ENCODE measurements at places on chromosomes 6 and 20.
A peak's percentile ranks its signal among the peaks of the same experiment; 100 is the strongest.

DNA sequence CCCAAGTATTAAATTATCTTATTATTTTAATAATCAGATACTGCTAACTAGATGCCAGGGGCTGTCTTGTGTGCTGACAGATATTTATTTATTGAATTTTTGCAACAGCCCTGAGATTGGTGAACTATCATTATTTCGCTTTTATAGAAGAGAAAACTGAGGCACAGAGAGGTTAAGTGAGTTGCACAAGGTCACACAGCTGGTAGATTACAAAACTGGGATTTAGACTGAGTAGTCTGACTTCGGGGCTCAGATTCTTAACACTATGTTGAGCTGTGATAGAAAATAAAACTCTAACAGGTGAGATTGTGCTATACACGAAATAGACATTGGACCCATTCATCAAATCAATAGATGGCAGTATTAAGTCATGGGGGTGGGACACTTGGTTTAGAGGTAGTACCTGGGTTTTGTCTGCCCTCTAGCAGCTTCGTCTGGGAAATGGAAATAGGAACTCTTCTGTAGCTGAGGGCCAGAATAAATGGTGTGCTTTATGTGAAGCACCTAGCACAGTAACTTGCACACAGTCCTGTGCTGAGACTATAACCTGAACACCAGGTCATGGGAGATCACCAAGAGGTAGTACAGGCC lies 113.4 kb downstream of the B3GAT2 start:
- H3K27me3 ChIP-seq, result no peaks in the 10 kb centered on the region
- H3K4me1 ChIP-seq, result peaks cover 5% of the 10 kb centered on the region
- H3K4me3 ChIP-seq, result no peak overlapping the region
- no peak for DNase-seq

DNA sequence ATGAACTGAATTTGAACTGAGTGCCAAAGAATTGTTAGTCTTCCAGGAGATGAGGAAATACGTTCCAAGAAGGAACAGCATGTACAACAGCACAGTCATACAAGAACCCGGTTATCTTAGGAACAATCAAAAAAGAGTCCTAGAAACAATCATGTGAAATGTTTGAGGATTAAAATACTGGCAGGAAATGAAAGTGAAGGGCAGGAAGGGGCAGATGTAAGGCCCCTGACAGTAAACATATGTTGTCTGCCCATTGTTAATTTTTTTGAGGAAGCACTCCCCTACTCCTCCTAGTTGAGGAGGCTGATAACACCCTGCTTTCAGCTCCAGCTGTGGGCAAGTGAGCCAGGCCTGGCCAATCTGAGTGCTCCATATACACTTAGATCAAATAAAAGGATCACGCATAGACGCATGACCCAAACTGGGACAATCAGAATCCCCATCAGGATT lies 220.9 kb downstream of the HACE1 start:
- DNase-seq, result no peak
- no peak overlapping the region for H3K4me3 ChIP-seq
- H3K36me3 ChIP-seq, result no peaks in the 10 kb centered on the region
- H3K4me1 ChIP-seq, result peaks cover 2% of the 10 kb centered on the region
- H3K27ac ChIP-seq, result no peak overlapping the region
- H3K27me3 ChIP-seq, result peaks cover 3% of the 10 kb centered on the region

GRCh38 chr6:133254552-133255228 lies 13.5 kb downstream of the EYA4 start:
- H3K4me3 ChIP-seq, result no peak overlapping the region
- no peaks in the 10 kb centered on the region for H3K4me1 ChIP-seq
- peaks cover 8% of the 10 kb centered on the region for H3K27me3 ChIP-seq

GRCh38 chr6:90764001-90764400 lies 177.1 kb upstream of the MAP3K7 start:
- H3K27me3 ChIP-seq, result peaks cover 3% of the 10 kb centered on the region
- no peaks in the 10 kb centered on the region for H3K36me3 ChIP-seq
- no peak overlapping the region for H3K4me3 ChIP-seq
- no peaks in the 10 kb centered on the region for H3K4me1 ChIP-seq
- H3K27ac ChIP-seq, result no peak overlapping the region

DNA sequence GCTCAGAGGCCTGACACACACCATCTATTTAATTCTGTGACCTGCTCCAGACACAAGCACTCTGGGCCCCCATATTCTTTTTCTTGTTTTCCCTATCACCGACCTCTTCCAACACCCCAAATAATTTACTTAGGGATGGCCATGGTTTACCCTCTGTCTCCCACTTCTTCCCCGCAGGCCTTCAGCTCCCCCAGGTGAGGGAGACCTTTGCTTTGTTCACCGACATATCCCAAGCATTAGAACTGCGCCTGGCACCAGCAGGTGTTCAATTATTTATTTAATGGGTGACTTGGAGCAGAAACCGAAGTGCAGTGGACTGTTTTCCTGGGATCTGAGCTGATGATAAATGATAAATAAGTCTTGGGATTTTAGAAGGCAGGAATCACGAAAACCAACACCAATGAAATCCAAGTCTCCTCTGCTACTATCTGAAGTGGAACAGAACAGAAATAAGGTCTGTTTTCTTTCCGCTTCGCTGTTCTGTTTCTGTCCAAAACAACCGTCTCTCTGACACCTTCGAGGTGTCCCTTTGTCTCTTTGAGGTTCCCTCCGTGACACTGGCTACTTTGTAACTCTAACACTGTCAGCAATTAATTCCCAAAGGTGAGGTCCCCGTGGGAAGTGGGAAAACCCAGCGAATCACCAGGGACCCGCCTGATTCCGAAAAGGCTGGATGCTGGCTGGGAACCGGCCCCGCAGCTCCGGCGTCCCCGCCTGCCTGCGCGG lies 1.1 kb upstream of the RIN2 start:
- peaks cover 2% of the 10 kb centered on the region for H3K4me1 ChIP-seq
- H3K27me3 ChIP-seq, result peaks cover 54% of the 10 kb centered on the region
- no peak overlapping the region for H3K4me3 ChIP-seq
- no peaks in the 10 kb centered on the region for H3K36me3 ChIP-seq
- DNase-seq, result no peak
- no peak overlapping the region for H3K27ac ChIP-seq

GRCh38 chr6:159916752-159917151 lies 26.0 kb downstream of the MAS1 start:
- peak; percentile 7 for DNase-seq
- H3K4me1 ChIP-seq, result peaks cover 4% of the 10 kb centered on the region
- H3K4me3 ChIP-seq, result no peak overlapping the region
- H3K27me3 ChIP-seq, result peaks cover 22% of the 10 kb centered on the region

DNA sequence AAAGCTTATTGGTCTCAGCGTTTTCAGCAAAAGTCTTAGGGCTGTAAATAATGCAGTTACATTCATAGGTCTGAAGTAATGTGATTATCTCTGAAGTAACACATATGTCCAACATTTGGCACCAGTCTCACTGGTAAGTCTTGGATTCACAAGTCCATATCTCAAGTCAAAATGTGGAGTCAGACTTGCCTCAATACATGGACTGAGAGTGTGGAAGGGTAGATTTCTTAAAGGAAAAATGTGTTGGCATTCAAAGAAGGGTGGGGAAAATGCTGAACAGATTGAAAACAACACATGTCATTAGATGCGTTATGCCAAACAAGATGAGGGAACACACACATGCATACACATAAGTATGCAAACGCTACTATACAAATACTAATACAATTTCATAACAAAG lies 989.0 kb upstream of the MANEA start:
- no peaks in the 10 kb centered on the region for H3K36me3 ChIP-seq
- H3K4me1 ChIP-seq, result no peaks in the 10 kb centered on the region
- no peak overlapping the region for H3K4me3 ChIP-seq

Data from activated T-cell treated with anti-CD3 and anti-CD28 coated beads, Interleukin-2, amount 50 U/mL, for 24 hours (primary cell).